PC-3 (cell line): ENCODE measurements at places on chromosomes 7 and 10.

DNA sequence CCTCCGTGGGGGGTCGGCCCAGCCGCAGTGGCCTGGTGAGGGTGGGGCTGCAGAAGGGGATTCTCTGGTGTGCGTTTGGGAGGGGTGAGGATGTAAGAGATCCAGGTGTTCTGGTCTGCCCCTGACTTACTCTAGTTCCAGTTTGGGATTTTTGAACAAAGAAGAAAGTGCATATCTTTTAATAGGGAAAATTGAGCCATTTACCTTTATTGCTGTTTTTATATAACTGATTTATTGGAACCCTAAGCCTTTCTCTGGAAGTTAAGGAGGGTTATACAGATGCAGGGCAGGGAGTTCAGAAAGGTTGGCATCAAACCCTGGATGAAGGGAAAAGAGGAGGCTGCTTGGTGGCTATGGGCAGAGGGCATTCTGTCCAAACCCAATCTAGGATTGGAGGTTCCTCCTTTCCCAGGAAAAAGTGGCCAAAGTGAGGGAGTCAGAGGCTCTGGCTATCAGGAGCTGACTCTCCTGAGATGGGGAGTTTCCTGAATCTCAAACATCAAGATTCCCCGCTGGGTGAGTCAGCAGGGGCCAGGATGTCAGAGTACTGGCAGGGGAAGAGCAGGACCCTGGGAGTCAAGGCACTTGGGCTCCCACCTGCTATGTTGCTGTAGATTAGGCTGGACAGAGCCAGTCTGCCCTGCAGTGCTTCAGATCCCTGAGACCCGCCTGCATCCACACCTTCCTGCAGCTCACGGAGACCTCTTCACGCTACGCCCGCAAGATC is 67.5 kb downstream of the CLIP2 start:
- peak; percentile 11 for DNase-seq

DNA sequence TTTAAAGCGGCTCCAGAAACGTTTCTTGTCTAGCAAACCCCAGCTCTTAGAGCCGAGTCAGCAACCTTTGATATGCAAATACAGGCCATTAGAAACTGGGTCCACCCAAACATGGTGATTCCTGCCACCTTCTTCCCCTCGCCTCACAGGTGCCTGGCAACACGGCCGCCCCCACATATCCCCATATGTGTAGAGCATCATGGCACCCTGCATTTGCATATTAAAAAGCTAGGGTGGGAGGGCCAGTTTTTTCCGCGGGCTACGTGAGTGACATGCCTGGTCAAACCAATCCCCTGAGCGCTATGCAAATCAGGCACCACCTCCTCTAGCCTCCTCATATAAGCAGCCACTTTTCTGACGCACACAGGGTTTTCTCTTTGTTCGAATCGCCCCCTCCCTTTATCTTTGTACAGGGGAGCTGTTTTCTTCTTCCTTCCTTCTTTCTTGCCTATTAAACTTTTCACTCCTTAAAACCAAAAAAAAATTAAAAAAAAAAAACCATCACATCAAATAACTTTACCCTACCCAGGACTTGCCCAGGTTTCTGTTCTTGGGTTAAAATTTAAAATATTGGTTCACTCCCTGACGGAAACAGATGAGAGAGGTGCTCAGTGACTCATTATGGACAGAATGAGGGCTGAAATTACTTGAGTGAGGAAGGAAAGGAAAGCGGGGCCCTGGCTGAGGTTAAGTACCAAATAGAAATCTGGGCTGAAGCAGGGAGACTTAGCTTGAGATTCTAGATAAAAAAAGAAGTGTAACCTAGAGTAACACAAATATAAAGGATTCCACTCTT is 59.8 kb downstream of the COA1 start:
- no peak for DNase-seq

GRCh38 chr10:125260260-125260659 is 99.9 kb upstream of the CTBP2 start:
- DNase-seq = no peak

- DNase-seq = no peak
These were observed 111.3 kb upstream of the PDSS1 start for GRCh38 chr10:26586211-26586610.

- DNase-seq = no peak
These were observed 587.3 kb downstream of the DNAJB6 start for GRCh38 chr7:157923903-157924630.

- DNase-seq = no peak
These were observed 26.6 kb downstream of the LRRC4 start for GRCh38 chr7:128004623-128005022.
